ENCODE measurements at places on chromosomes 3 and 15. TPM values are rescaled to one million over a fixed set of nuclear protein-coding genes. Genes with fewer than 3 reads are reported as not detected.

The GOLGA8M gene
- total RNA-seq, result under 0.01 TPM

The ZNF620 gene
- 1.1 TPM for total RNA-seq

DNA sequence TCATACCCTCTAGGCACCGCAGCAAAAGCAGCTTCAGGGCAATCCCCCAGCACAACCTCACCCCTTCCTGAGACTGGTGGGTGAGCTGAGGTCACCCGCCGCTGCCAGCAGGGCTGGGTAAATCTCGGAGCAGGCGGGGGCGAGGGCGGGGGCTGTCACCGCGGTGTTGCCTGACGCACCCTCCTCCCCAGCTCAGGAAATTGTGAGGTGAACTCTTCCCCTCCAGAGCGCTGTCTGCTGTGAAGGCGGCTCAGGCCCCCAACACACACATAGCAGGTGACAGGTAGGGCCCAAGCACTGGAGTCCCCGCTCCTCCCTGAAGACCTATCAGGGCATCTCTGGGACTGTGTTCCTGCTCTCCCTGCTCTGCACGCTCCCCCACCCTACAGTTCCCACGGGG lies 30.2 kb upstream of the FURIN start:
- DNase-seq, result peak; percentile 13
- H3K4me1 ChIP-seq, result peaks cover 6% of the 10 kb centered on the region
- H3K36me3 ChIP-seq, result no peaks in the 10 kb centered on the region
- H3K27ac ChIP-seq, result no peak overlapping the region
- H3K4me3 ChIP-seq, result no peak overlapping the region
- no peaks in the 10 kb centered on the region for H3K27me3 ChIP-seq

- H3K27ac ChIP-seq, result no peak overlapping the region
- H3K27me3 ChIP-seq, result no peaks in the 10 kb centered on the region
- H3K36me3 ChIP-seq, result peaks cover 22% of the 10 kb centered on the region
- H3K4me3 ChIP-seq, result no peak overlapping the region
- H3K4me1 ChIP-seq, result peaks cover 3% of the 10 kb centered on the region
- no peak for DNase-seq
Observed at GRCh38 chr15:64191971-64192830, 29.4 kb upstream of the PPIB start.

DNA sequence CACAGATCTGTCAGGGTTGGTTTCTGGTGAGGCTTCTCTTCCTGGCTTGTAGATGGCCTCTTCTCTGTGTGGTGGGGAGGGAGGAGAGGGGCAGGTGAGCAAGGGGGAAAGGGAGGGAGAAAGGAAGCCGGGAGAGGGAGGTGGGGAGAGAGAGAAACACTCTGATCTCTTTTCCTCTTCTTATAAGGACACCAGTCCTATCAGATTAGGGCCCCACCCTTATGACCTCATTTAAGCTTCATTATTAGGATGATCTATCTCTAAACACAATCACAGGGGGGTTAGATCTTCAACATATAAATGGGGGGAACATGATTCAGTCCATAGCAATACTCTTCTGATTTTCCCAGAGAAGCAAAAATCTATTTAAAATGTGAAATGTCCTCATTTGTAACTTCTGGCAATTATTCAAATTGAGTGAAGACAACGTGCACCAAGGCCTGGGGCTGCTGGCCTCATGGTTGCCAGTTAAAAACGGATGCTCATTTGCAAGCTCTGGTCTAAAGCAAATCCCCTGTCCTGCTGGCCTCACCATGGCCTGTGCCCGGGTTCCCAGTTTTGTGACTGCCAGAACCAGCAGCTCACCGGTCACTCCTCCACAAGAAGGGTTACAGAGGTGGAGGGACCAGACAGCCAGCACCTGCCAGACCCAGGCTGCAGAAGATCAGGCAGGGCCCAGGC lies 8.3 kb downstream of the POMGNT2 start:
- no peak overlapping the region for H3K4me3 ChIP-seq
- no peak overlapping the region for H3K27ac ChIP-seq
- no peaks in the 10 kb centered on the region for H3K27me3 ChIP-seq
- no peak for DNase-seq
- H3K4me1 ChIP-seq, result no peaks in the 10 kb centered on the region
- no peaks in the 10 kb centered on the region for H3K36me3 ChIP-seq

DNA sequence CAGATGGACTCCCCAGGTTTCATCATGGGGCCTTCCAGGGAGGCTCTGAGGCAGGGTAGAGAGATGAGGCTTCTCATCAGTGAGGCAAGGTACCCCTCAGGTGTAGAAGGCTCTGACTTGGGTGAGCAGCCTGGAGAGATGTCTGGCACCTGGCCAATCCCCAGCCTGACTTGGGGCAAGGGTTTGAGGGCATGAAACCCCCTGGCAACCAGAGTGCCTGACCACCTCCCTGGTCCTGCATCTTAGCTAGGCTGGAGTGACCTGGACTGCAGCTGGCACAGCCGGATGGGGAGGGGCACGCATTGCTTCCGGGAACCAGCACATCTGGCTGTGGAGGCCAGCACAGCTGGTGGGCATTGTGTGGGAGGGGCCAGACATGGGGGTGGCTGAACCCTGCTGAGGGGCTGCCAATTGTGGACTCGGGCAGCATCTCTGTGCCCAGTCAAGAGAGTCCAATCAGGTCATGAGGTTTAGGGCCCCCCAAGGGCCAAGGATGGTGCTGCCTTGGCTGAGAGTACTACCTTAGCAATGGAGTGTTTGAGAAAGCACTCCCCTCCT lies 1.9 kb downstream of the ZBTB47 start:
- H3K4me1 ChIP-seq, result peaks cover 60% of the 10 kb centered on the region
- H3K27me3 ChIP-seq, result no peaks in the 10 kb centered on the region
- H3K27ac ChIP-seq, result peak overlapping the region; percentile 45
- peaks cover 14% of the 10 kb centered on the region for H3K36me3 ChIP-seq
- peak; percentile 93 for DNase-seq
- peak overlapping the region; percentile 90 for H3K4me3 ChIP-seq

DNA sequence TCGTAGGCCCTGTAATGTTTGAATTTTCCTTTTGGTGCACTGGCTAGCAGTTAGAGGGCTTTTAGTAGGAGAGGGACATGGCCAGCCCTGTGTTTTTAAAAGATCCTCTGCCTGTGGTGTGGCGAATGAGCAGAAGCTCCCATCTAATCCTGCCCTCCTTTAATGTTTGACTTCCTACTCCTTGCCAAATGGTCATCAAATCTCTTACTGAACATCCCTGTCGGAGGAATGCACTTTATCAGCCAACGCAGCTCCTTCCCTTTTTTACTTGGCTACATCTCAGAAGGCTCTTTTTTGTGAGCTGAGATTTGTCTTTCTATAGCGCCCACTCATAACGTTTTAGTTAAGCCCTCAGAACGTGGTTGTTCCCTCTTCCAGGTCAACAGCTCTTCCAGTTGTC lies 44.8 kb downstream of the MAP2K5 start:
- H3K27ac ChIP-seq, result no peak overlapping the region
- H3K4me1 ChIP-seq, result no peaks in the 10 kb centered on the region
- DNase-seq, result no peak
- H3K27me3 ChIP-seq, result no peaks in the 10 kb centered on the region

DNA sequence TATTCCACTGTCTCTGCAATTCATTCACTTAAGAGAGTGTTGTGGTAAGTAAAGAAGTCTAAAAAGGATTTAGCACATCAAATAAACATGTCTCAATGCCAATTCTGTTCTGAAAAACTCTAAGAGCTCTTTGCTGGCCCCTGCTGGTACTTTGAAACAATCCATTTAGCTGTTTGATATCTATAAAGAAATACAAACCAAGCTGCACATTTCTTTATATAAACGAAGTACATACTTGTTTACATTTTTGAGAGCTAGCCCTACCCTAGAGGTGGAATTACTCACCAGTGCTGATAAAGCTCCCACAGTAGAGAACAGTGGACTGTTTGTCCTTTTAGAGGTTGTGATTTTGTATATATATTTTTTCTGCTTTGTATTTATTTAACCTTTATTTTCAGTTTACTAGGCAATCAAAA lies 75.5 kb downstream of the NEDD4 start:
- peaks cover 29% of the 10 kb centered on the region for H3K4me1 ChIP-seq
- H3K27me3 ChIP-seq, result no peaks in the 10 kb centered on the region
- H3K36me3 ChIP-seq, result no peaks in the 10 kb centered on the region
- H3K4me3 ChIP-seq, result no peak overlapping the region
- no peak overlapping the region for H3K27ac ChIP-seq

DNA sequence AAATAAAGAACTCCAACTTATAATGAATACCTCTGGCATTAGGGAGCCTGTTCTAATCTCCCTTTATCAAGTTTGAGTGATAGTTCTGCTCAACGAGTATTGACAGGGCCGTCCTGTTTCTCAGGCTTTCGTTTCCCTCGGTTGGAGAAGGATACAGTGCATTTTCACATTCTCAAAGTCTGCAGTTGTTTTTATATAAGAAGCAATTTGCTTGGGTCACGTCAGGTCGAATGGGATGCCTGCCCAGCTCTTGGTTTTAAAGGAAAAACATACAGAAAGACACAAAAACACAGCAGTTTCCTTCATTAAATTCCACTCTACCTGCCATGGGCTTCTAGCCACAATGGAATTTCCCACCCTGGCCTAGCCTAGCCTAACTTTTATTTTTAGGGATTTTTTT lies 366.3 kb downstream of the TIGIT start:
- H3K36me3 ChIP-seq, result no peaks in the 10 kb centered on the region
- H3K27ac ChIP-seq, result peak overlapping the region; percentile 53
- H3K27me3 ChIP-seq, result no peaks in the 10 kb centered on the region
- H3K4me1 ChIP-seq, result peaks cover 15% of the 10 kb centered on the region
- H3K4me3 ChIP-seq, result peak overlapping the region; percentile 49
- DNase-seq, result no peak

GRCh38 chr3:150443331-150443741 lies 35.2 kb downstream of the TSC22D2 start:
- H3K27ac ChIP-seq, result peak overlapping the region; percentile 46
- H3K27me3 ChIP-seq, result no peaks in the 10 kb centered on the region
- peaks cover 44% of the 10 kb centered on the region for H3K4me1 ChIP-seq
- H3K4me3 ChIP-seq, result peak overlapping the region; percentile 1

- no peaks in the 10 kb centered on the region for H3K27me3 ChIP-seq
- H3K27ac ChIP-seq, result no peak overlapping the region
- H3K36me3 ChIP-seq, result no peaks in the 10 kb centered on the region
- no peak overlapping the region for H3K4me3 ChIP-seq
- no peaks in the 10 kb centered on the region for H3K4me1 ChIP-seq
Observed at GRCh38 chr3:62414786-62415185, 41.4 kb upstream of the FEZF2 start.

- peaks cover 10% of the 10 kb centered on the region for H3K4me1 ChIP-seq
- DNase-seq, result no peak
- H3K27me3 ChIP-seq, result no peaks in the 10 kb centered on the region
- no peaks in the 10 kb centered on the region for H3K36me3 ChIP-seq
Observed at GRCh38 chr3:59758672-59759071, 708.8 kb upstream of the CFAP20DC start.

DNA sequence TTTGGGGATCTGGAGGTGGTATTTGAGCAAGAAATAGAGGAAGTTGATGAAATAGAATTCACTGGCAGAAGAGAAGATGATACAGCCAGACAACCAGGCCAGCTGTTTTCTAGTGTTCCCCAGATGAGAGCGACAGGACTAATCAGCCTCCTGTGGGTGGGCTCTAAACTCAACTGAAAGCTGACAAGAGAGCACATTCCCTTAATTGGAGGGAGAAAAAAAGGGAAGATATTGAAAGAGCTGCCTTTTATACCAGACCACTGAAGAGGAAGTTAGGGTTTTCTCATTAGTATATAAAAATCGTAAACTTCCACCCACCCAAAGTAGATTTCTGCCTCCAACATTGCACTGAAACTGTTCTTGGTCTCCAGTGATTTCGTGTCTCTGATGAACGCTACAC lies 6.5 kb upstream of the TM4SF19 start:
- H3K4me3 ChIP-seq, result no peak overlapping the region
- H3K4me1 ChIP-seq, result peaks cover 9% of the 10 kb centered on the region
- no peak overlapping the region for H3K27ac ChIP-seq
- H3K27me3 ChIP-seq, result no peaks in the 10 kb centered on the region
- peaks cover 8% of the 10 kb centered on the region for H3K36me3 ChIP-seq
- DNase-seq, result no peak

- H3K4me3 ChIP-seq, result no peak overlapping the region
- H3K27ac ChIP-seq, result no peak overlapping the region
- DNase-seq, result no peak
- peaks cover 29% of the 10 kb centered on the region for H3K4me1 ChIP-seq
Observed at GRCh38 chr3:134677987-134678308, 27.1 kb upstream of the KY start.

Data from osteoblast (primary cell).